Testis (tissue), 5 donors: ENCODE measurements at places on chromosomes 4 and X.

DNA sequence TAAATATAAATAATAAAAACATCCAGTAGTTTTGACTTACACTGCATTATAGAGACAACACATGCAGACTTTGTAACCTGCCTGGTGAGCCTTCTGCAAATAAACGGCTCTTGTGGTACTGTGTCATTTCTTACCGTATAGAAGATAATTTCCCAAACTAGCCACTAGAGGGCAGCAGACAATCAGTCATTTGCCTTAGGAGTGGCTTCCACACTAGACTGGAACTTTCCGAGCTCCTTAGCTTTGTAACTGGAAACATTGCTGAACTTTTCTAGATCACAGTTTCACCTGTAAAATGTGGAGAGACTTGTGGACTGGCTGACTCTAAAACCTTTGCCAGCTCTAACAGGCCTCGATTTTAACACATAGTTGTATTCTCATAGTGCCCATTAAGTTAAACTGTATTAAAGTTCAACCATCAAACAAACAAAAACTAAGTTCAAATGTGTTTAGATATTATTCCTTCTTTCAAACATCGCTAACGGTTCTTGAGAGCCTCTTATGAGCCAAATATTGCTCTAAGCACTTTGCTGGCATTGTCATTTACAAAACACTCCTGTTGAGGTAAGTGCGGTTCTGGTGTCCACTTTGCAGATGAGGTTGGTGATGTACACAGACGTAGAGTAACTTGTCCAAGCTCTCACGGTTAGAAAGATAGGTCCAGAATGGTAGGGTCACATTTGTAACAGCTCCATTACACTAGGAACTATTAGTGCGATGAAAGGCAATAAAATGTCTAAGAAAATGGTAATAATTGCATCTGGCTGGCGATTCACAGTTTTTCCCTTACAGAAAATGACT lies 345.5 kb downstream of the ANK2 start:
- H3K4me3 ChIP-seq, result no peak overlapping the region
- H3K36me3 ChIP-seq, result no peaks in the 10 kb centered on the region
- no peak overlapping the region for H3K27ac ChIP-seq
- H3K4me1 ChIP-seq, result no peaks in the 10 kb centered on the region
- DNase-seq, result peak; percentile 79
- no peaks in the 10 kb centered on the region for H3K27me3 ChIP-seq

DNA sequence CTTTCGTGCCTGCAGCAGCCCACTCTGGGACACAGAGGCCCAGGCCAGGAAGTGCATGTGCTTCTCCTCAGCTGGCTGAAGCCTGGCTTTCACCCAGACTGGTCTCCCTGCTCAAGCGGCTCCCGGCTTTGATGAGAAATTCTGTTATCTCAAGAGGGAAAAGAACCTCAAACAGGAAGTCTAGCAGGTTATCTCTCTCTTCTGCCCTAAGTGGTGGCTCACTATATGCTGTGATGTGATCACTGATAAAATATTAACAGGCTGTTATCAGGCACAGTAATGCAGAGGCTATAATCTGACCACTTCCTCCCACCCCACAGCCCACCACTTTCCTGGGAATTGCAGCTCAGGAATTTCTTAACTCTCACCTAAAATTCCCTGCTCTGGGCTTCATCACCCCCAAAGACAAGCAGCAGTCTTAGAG lies 13.3 kb downstream of the CLDN2 start:
- H3K36me3 ChIP-seq, result no peaks in the 10 kb centered on the region
- H3K27me3 ChIP-seq, result no peaks in the 10 kb centered on the region
- peak; percentile 25 for DNase-seq
- no peak overlapping the region for H3K27ac ChIP-seq

DNA sequence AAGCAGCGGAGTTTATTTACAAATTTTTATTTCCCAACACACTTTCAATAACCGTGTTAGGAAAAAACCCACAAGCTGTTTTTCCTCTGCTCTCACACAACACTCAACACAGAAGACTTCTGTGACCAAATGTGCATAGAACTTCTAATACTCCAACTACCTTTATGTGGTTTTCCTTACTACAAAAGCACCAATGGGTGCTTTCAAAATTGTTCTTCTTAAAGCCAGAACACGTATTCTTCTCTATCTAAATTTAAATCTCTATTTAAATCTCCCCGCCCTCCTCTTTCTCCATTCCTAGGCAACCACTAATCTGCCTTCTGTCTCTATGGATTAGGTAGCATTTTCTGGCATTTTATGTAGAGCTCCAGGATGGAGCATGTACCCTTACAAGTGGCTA lies 90.0 kb downstream of the SHROOM2 start:
- H3K27me3 ChIP-seq, result no peaks in the 10 kb centered on the region
- H3K4me1 ChIP-seq, result no peaks in the 10 kb centered on the region
- H3K36me3 ChIP-seq, result no peaks in the 10 kb centered on the region
- no peak overlapping the region for H3K4me3 ChIP-seq
- DNase-seq, result no peak

GRCh38 chr4:129748991-129749390 lies 653.0 kb downstream of the C4orf33 start:
- H3K27ac ChIP-seq, result no peak overlapping the region

- H3K27ac ChIP-seq, result no peak overlapping the region
- DNase-seq, result no peak
- H3K4me1 ChIP-seq, result no peaks in the 10 kb centered on the region
- H3K27me3 ChIP-seq, result no peaks in the 10 kb centered on the region
- no peaks in the 10 kb centered on the region for H3K36me3 ChIP-seq
- H3K4me3 ChIP-seq, result no peak overlapping the region
These were observed 10.7 kb downstream of the MAGED2 start for GRCh38 chrX:54818221-54818620.

DNA sequence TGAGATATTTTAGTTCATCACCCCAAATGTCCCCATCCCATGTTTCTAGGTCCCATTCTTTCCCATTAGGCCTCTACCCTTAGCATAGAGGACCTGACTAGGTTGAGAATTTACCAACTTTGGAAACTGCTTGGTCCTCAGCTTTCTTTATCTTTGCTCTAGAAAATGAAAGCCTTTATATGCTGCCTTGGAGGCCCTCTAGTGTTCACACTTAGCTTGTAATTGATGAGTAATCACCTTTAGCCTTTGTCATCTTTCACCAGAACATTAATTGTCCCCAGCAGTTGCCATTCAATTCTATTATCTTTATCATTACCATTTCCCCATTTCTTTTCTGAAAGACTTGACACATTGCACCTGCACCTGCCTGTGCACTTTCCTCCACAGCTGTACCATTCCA lies 589.2 kb upstream of the NR3C2 start:
- no peak overlapping the region for H3K27ac ChIP-seq
- H3K27me3 ChIP-seq, result no peaks in the 10 kb centered on the region
- no peaks in the 10 kb centered on the region for H3K36me3 ChIP-seq
- H3K4me1 ChIP-seq, result no peaks in the 10 kb centered on the region
